Activated T-cell treated with anti-CD3 and anti-CD28 coated beads, Interleukin-2, amount 50 U/mL, for 72 hours (primary cell): ENCODE measurements at places on chromosomes 1 and 21.
A peak's percentile ranks its signal among the peaks of the same experiment; 100 is the strongest.

- no peak for DNase-seq
Observed at GRCh38 chr21:42198929-42199867, 19.7 kb upstream of the ABCG1 start.

DNA sequence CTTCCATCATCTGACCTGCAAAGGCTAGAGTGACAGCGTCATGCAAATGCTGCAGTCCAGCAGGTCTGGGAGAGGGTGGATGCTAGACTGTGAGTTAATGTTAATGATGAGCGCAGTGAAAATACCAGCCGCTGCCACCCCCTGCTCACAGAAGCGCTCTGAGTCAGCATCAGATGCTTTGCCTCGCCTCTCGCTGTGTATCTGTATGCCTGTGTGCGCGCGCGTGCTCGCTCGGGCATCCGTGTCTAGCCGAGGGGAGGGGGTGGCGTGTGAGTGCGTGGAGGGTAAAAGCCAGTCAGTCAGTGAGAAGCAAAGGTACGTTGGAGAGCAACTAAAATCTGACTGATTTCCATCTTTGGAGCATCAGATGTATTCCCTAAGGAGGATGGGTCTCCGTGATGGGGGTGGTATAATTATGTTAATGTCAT lies 858.7 kb downstream of the USP25 start:
- no peak for DNase-seq

- peak; percentile 94 for DNase-seq
Observed at GRCh38 chr1:247103859-247104591, at the start of gene ZNF669. Gene ZNF669 (minus strand): TSS chr1:247104356. CDS start chr1:247104199, 157 bp downstream.

- no peak for DNase-seq
Observed at GRCh38 chr21:44692798-44693512, 4.0 kb upstream of the KRTAP10-12 start.

DNA sequence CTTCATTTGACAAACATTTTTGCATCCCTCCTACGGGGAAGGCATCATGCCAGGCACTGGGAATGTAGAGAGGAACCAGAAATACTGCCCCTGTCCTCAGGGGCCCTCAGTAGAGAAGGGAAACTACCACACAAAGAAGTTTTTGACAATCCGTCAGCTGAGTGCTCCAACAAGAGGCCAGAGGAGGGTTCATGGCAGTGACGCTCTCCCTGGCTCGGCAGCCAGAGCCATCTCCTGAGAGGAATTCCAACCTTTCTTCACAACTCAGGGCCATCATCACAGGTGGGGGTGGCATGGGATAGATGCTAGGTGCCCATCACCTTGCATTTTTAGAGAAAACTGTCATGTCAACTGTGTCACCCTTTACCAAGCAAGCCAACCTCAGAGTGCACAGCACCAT lies 154.1 kb downstream of the HIVEP3 start:
- DNase-seq, result no peak

DNA sequence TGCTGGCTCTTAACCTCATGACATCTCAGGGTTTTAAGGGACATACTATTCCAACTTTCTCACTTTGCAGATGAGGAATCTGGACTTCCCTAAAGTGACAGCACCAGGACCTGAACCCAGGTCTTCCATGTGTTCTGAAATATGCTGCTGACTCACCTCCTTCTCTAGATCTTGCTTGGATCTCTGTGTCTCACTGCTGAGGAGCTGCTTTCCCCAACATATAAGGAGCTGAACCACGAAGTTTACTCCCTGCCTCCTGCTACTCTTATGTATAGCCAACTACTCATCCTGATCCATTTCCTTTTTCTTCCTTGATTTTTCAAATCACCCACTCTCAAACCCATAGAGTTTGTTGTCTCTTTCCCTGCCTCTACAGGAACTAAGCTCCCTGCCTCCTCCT lies 38.2 kb downstream of the ALG14 start:
- DNase-seq, result no peak

DNA sequence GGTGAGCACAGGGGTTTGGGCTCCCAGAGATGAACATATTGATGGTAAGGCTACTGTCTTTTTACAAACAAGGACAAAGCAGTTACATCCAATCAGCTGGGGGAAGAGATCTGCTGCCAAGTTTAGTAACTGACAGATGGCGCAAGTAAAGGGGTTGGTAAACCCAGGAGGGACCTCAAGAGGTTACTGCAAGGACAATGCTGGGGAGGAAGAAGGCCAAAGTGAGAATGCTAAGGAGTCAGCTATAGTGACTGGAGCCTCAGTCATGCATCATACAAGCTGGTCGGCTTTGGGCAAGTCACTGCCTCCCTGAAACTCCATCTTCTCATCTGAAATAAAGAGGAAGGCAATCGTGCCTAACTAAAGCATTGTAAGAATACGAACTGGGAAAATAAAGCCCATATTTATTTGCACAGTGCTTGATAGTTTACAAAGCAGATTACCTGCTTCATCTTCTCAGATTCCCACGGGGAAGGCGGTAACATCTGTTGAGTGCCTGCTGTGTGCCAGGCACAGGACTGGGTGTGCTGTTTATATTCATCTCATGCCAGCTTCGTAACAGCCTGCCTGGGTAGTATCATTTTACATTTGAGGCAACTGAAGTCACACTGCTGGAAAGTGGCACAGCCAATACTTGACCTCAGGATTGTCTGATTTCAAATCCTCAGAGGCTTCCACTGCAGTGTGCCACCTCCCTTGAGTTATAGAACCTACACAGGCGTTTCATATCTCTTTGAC lies 114.8 kb downstream of the BEND5 start:
- no peak for DNase-seq

- no peak for DNase-seq
Observed at GRCh38 chr1:31694964-31695313, 8.9 kb downstream of the COL16A1 start.

GRCh38 chr1:234234199-234234598 lies 139.1 kb upstream of the COA6 start:
- DNase-seq, result no peak
